ENCODE measurements at places on chromosomes 3 and 15.

DNA sequence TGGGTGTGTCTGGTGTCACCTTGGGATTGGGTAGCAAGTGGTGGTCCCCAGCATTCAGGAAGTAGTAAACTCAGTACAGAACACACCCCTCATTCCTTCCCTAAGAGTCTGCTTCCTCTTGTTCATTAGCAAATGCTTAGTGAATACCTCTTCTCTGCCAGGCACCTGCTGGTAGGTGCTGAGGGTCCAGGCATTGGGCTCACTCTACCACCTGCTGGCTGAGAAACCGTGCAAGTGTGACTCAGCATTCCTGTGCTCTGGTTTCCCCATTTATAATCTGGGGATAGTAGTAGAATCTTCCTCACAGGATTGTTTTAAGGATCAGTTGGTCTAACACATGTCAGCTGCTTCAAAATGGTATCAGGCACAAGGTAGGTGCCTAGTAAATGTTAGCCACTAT, 4.8 kb downstream of the SHF start:
- no peaks in the 10 kb centered on the region for H3K36me3 ChIP-seq
- DNase-seq = no peak
- H3K4me1 ChIP-seq = no peaks in the 10 kb centered on the region
- no peak overlapping the region for H3K4me3 ChIP-seq
- H3K27me3 ChIP-seq = no peaks in the 10 kb centered on the region

DNA sequence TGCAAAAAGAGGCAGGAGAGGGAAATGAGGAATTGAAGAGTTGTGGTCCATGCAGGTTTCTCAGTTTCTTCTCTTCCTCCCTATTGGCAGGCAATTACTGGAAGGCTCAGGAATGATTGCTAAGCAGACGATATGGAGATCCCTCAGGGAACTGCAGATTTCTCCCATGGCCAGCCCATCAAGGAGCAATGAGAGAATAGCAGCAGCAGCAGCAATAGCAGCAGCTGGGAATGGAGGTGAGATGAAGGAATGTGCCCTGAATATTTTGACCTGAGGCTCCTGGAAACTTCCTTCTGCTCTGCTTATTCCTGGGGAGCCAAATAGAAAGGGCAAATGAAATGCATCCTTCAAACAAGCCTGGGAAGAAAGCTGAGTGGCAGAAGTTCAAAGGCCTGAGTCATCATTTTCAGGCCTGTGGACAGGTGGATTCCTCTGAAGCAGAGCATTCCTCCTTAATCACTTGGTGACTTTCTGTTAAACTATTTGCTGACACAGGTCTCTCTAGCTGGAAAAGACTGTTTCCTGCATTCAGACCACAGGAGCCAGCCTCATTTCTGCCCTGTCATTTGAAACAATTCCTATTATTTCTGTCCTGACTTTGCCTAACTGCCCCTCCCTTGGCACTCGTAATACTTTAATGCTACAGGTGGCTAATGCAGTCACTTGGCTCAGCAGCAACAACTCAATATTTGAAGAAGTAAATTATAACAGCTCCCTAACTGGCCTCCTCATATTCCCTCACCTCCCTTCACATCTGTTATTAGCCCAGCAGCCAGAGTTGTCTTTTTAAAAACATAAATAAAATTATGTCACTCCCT, 146.9 kb upstream of the GADL1 start:
- H3K4me3 ChIP-seq = no peak overlapping the region
- no peaks in the 10 kb centered on the region for H3K27me3 ChIP-seq

DNA sequence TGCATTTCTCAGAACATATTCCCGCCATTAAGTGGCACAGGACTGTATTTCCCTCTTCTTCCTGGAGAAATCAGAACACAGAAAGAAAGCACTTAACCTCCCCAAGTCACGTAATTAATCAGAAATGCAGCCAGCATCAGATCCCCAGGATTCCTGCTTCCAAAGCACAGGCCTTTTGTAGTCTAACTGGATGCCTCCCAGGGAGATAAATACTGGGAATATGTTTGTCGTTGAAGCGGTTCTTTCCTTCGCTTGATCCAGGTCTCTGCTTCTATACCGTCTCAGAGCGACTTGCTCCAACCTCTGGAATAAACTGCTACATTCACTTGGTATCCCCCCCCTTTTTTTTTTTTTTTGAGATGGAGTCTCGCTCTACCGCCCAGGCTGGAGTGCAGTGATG, 198.6 kb downstream of the KBTBD8 start:
- H3K4me1 ChIP-seq = no peaks in the 10 kb centered on the region
- H3K36me3 ChIP-seq = no peaks in the 10 kb centered on the region
- DNase-seq = no peak
- no peak overlapping the region for H3K27ac ChIP-seq

GRCh38 chr3:99663977-99664376, 25.6 kb downstream of the COL8A1 start:
- H3K27me3 ChIP-seq = no peaks in the 10 kb centered on the region
- DNase-seq = no peak
- peaks cover 20% of the 10 kb centered on the region for H3K4me1 ChIP-seq
- no peaks in the 10 kb centered on the region for H3K36me3 ChIP-seq
- no peak overlapping the region for H3K27ac ChIP-seq
- H3K4me3 ChIP-seq = no peak overlapping the region

- no peak overlapping the region for H3K27ac ChIP-seq
- no peak for DNase-seq
- no peaks in the 10 kb centered on the region for H3K36me3 ChIP-seq
Observed at GRCh38 chr3:5616873-5617272, 429.4 kb downstream of the EDEM1 start.

DNA sequence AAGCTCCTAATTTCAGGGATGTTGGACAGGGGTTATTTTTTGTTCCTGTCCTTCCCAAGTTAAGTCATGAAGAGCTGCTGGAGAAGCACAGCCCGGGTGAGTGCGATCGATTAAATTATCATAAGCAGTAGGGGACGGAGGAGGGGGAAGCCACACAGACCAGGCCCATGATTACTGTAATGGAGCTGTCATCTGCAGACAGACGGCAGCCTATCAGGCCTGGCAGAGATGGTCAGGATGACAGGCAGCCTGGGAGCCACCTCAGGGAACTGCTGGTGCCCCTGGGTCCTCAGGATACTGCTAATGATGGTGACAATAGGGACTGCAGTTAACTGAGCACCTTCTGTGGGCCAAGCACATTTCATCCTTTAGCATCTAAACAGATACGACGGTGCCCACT, 147.7 kb downstream of the RAB11A start:
- no peak for DNase-seq
- H3K4me3 ChIP-seq = no peak overlapping the region
- H3K27me3 ChIP-seq = peaks cover 14% of the 10 kb centered on the region

- H3K27me3 ChIP-seq = no peaks in the 10 kb centered on the region
- H3K36me3 ChIP-seq = no peaks in the 10 kb centered on the region
- peak overlapping the region; percentile 71 for H3K4me3 ChIP-seq
- peak; percentile 49 for DNase-seq
- peak overlapping the region; percentile 89 for H3K27ac ChIP-seq
Observed at GRCh38 chr3:157087780-157088600, 72.0 kb downstream of the CCNL1 start.

DNA sequence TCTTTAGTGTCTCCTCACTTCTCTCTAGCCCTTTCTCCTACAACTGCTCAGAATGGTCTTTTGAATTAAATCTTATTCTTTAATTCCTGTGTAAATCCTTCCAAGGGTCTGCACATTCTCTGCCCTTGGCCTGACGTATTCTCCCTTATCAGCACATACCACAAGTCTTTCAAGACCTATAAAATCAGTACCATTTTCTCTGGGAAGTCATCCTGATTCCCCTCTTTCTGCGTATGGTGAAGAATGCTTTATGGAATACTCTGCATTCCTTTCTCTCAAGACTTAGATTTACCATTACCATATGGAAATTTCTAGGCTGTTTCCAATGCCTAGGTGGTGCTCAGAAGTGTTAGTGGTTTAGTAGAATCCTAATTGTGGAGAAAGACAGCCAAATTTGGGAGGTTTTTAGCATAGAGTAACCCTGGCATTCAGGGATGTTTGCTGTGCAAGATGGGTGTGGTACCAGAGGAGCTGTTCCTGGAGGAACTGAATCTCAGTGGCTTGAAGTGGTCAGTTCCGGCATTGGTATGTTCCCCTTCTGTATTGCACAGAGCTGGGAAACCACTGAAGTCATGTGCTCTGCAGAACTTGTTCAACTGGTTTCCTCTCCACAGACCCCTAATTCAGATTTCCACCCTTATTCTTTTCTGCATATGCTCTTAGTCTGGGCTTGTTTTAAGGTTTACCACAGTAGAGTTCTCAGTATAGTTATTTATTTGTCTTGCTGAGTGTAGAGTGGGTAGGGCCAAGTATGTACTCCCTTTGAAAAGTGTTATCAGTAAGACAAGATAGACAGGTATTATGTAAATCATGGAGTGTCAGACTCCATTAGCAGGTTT, 24.5 kb downstream of the IQGAP1 start:
- peaks cover 51% of the 10 kb centered on the region for H3K4me1 ChIP-seq
- H3K27me3 ChIP-seq = no peaks in the 10 kb centered on the region
- H3K4me3 ChIP-seq = peak overlapping the region; percentile 17
- peak overlapping the region; percentile 80 for H3K27ac ChIP-seq

GRCh38 chr15:62854420-62855084, 188.0 kb upstream of the TPM1 start:
- H3K27me3 ChIP-seq = no peaks in the 10 kb centered on the region
- H3K36me3 ChIP-seq = no peaks in the 10 kb centered on the region
- H3K27ac ChIP-seq = no peak overlapping the region
- H3K4me1 ChIP-seq = peaks cover 31% of the 10 kb centered on the region
- DNase-seq = no peak

GRCh38 chr3:141499965-141500364, 13.1 kb downstream of the RASA2 start:
- H3K4me1 ChIP-seq = peaks cover 21% of the 10 kb centered on the region
- no peak overlapping the region for H3K4me3 ChIP-seq
- H3K27ac ChIP-seq = no peak overlapping the region
- no peak for DNase-seq
- no peaks in the 10 kb centered on the region for H3K27me3 ChIP-seq

- no peak overlapping the region for H3K4me3 ChIP-seq
- H3K27me3 ChIP-seq = peaks cover 13% of the 10 kb centered on the region
- DNase-seq = no peak
Observed at GRCh38 chr3:112314649-112315048, 18.3 kb upstream of the CD200 start.
